ENCODE measurements at places on chromosomes 7 and 10. TPM values are rescaled to one million over a fixed set of nuclear protein-coding genes. Genes with fewer than 3 reads are reported as not detected.

The POU6F2 gene
- not detected for total RNA-seq

The PDE6C gene
- total RNA-seq: not detected

The OR2A1 gene
- not detected for total RNA-seq

DNA sequence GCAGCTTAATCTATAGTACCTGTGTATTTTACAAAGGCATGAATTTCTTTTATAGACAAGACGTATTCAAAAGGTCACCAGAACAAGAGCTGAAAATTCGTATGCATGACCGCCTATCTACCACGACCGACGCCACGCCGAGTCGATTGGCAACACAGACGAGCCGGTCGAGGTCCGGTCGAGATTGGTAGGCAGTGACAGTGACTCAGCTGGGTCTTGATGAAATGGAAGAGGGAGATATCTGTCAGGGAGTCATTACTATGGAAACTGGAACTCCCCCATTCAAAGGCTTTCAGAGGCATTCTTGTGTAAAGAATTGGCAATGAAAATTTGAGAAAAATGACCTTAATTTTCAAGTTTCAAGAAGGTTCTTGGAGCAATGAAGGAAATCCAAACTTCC, 2.1 kb downstream of the ATP5MK start:
- DNase-seq: no peak

DNA sequence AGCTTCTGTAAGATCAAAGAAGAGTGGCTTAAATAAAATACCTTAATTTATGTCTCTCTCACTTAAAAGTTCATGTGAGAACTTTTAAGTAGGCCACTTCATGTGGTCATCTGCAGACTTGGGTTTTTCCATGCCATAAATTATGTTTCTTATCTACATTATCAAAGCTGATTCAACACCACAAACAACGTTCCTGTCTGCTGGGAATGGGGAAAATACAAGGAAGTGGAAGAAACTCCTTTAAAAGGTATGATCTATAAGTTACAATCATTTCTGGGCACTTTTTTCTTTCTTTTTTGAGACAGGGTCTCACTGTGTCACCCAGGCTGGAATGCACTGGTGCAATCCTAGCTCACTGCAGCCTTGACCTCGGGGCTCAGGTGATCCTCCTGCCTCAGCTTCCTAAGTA, 16.9 kb upstream of the OTUD1 start:
- DNase-seq: no peak

DNA sequence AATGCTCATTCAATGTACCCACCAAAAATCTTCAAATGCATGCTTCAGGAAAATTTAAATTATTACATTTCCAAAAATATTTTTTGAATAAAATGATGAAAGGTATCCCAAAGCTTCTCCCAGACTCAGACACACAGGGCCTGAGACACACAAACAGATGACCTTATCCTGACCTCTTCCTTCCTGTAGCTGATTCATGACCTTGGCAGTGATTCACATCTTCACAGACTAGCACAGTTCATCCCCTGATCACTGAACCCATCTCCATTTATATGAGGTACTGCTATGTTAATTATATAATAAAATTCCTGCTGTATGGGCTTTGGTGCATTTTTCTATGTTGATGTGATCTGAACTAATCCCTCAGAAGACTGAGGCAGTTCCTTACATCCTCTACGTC, 265.0 kb upstream of the GLI3 start:
- DNase-seq: no peak

GRCh38 chr10:18523025-18523424, 128.4 kb downstream of the NSUN6 start:
- no peak for DNase-seq

DNA sequence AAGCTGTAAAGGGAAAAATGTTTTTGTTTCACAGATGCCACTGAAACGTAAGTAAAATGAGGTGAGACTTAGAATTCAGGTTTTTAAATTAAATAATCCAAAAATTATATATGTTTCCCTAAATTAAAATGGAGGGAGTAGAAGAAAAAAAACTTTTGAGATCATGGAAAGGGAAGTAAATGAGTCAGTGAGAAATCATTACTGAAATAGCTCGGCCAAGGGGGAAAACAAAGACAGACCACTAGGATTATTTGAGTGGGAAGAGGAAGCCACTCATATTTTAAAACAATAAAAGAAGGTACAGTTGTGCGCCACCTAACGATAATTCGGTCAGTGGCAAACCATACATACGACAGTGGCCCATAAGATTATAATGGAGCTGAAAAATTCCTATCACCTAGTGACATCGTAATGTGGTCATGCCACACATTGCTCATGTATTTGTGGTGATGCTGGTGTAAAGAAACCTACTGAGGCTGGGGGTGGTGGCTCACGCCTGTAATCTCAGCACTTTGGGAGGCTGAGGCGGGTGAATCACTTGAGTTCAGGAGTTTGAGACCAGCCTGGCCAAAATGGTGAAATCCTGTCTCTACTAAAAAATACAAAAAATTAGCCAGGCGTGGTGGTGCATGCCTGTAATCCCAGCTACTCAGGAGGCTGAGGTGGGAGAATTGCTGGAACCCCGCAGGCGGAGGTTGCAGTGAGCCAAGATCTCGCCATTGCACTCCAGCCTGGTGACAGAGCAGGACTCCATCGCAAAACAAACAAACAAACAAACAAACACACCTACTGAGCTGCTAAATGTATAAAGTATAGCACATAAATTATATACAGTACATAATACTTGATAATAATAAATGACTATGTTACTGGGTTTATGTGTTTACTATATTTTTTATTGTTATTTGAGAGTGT, 64.7 kb downstream of the MKX start:
- DNase-seq: no peak

DNA sequence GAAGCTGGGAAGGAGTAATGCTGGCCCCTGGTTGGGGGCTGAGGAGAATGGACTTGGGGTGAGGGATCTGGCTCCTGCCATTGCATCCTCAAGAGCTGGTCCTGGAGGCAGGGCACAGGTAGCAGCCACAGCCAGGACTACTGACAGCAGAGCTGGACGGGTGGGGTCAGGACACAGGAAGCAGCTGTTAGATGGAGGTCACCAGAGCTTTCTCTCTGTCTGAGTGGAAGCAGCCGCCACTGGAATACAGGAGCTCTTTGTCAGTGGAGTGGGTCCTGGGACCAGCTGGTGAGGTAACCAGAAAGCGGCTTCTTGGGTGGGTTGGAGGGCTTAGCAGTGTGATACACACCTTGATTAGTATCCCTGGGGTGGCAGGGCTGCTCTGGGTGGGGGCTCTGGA, 58.1 kb upstream of the AQP1 start:
- DNase-seq: no peak

GRCh38 chr7:116595063-116595462, 70.2 kb downstream of the CAV1 start:
- no peak for DNase-seq

- no peak for DNase-seq
Observed at GRCh38 chr10:22324893-22325271, 4.0 kb downstream of the BMI1 start.

DNA sequence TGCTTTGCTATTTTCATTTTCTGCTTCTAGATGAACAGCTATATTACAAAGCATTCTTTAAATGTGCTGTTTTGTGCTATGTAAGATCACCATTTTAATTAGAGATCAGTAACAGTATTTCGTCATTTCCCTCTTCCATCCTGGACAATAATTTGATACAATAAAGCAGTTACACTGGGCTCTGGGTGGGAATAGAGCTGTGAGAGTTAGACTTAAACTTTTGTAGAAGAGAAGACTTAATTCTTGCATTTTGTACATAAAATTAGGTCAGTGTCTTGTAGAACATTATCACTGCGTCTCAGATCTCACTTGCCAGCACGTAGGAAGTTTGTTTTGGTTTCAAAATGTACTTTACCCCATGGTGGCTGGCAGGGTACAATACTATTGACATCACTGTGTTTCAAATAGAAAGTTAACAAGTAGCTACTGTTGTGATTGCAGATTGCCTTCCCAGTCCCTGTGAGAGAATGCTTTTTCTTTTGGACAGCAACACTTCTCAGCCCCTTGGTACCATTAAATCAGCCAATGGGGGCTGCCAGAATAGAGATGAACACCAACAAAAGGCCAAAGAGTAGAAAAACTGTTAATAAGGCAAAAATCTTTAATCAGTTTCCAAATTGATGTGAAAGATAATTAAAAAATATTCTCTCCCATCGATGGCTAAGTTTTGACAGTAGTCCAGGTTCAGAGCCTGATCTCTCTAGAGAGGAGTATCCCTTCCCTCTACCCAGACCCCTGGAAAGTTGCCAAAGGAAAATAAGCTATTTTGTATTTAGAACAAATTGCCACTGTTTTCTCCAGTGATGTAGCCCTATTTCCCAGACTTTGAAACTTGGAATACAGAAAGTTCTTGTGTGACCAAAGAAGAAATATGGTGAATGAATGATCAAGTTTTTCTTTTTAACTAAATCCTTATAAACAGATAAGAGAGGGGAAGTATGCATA, 35.1 kb downstream of the SMNDC1 start:
- no peak for DNase-seq

DNA sequence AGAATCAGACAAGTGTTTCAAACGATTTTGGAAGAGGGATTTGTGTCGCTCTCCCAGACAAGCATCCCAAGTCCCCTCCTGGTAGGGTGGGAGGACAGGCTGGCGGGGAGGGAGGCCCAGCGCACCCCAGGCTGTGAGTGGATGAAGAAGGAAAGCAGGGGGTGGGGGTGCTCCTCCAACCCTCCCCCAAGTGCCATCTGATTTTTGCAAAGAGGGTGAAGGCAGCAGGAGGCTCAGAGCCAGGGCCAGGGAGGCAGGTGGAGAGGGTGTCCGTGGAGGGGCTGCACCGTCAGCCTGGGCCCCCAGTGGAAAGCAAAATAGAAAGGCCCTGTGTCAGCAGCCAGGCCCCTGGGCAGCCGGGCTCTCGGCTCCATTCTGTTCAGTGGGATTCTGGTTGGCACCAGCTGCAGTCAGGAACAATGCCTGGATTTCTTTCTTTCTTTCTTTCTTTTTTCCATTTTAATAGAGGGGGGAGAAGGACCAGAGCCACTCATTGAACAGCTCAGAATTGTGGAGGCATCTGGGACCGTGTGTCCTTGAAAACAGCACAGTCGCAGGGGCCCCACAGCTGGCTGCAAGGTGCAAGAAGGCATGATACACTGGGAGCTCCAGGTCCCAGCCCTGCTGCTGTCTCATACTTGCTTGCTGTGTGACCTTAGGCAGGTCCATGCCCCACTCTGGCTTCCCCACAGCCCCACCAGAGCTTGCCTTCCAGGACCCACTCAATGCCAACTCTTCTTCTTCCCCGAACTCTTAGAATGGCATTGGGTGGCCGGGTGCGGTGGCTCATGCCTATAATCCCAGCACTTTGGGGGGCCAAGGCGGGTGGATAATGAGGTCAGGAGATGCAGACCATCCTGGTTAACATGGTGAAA, 7.1 kb upstream of the ZMIZ1 start:
- DNase-seq: no peak

DNA sequence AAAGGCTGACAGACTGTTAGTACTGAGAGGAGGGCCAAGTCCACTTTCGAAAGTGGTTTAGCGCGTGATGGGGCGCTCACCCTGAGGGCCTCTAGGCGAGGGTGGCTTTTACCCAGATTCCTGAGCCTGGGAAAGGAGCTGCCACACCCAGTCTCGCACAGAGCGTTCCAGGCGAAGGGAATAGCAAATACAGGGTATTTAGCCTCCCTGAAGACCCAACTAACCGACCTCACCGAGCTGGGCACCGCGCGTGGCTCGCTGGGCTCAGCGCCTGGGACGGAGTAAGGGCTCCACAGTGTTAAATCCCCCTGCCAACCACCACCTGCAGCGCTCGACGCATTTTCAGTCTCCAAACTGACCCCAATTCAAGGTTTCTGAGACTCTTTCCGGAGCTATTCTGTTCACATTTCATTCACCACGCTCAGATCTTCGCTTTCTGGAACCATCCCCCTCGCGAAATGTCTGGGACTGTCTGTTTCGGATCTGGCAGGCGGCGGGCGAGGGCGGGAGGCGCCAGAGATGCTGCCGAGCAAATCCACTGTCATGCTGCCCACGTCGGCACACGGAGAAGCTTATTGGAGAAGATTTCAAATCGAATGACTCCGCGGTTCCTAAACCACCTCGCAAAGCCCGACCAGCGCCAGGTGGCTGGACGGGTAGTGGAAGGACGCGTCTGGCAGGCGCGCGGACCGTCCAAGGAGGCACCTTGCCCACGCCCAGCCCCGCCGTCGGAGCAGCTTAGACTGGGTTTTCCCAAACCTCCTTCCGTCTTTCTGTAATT, 1.4 kb upstream of the OSBPL3 start:
- DNase-seq: no peak

DNA sequence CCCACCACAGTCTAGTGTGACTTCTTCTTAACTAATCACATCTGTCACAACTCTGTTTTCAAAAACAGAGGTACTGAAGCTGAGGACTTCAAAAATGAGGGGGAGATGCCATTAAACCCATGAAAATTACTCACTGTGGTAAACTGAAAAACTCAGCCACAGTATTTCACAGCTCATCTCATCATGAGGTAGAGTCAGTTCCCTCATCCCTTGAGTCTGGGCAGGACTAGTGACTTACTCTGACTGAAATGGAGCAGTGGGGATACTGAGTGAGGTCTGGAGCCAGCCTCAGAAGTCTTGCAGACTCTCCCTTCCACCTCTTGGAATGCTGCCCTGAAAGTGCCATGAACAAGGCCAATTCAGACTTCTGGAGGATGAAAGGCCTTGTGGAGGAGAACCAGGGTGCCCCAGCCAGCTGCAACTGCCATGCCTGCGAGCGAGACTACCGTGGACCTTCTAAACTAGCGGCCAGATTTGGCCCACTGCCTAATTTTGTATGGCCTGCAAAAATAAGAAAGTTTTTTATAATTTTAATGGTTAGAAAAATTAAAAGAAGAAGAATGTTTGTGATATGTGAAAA, 24.7 kb upstream of the ANKRD1 start:
- no peak for DNase-seq
